ENCODE measurements at places on chromosomes 2 and 18. TPM values are rescaled to one million over a fixed set of nuclear protein-coding genes. Genes with fewer than 3 reads are reported as not detected.

Gene ZSCAN30
- 16.0 TPM for total RNA-seq

GRCh38 chr2:169472249-169472648, 7.0 kb upstream of the BBS5 start:
- no peak for DNase-seq
- no peak overlapping the region for H3K4me3 ChIP-seq
- no peaks in the 10 kb centered on the region for H3K4me1 ChIP-seq

Gene PLGLB1
- 2.8 TPM for total RNA-seq

GRCh38 chr18:24055878-24056277, 41.3 kb downstream of the TTC39C start:
- no peaks in the 10 kb centered on the region for H3K27me3 ChIP-seq
- no peaks in the 10 kb centered on the region for H3K36me3 ChIP-seq
- no peaks in the 10 kb centered on the region for H3K4me1 ChIP-seq
- no peak for DNase-seq
- H3K27ac ChIP-seq: no peak overlapping the region

- no peak within 1 kb of the TSS for H3K4me3 ChIP-seq
- peaks cover 6% of the 10 kb centered on the region for H3K4me1 ChIP-seq
- no peak for DNase-seq
- no peaks in the 10 kb centered on the region for H3K36me3 ChIP-seq
Observed at GRCh38 chr2:74525717-74526648, at the start of gene DQX1. TSS of gene DQX1 (minus strand) at chr2:74526231. CDS start at chr2:74525729, 502 bp downstream.
